ENCODE measurements at places on chromosomes 1 and 21. TPM values are rescaled to one million over a fixed set of nuclear protein-coding genes. Genes with fewer than 3 reads are reported as not detected.

SYNC gene
- total RNA-seq = not detected

PRMT6 gene
- 2.8 TPM for total RNA-seq

OR6K3 gene
- total RNA-seq = not detected

GRCh38 chr1:165481820-165482532 is 37.0 kb upstream of the RXRG start:
- peak; percentile 10 for DNase-seq

GRCh38 chr1:203534526-203534925 is 40.6 kb downstream of the OPTC start:
- no peak for DNase-seq

Data from activated naive CD4-positive, alpha-beta T cell treated with anti-CD3 and anti-CD28 coated beads, Interleukin-2, amount 50 U/mL, for 72 hours (primary cell).